ENCODE measurements at places on chromosomes 13 and 19. TPM values are rescaled to one million over a fixed set of nuclear protein-coding genes. Genes with fewer than 3 reads are reported as not detected.

ERICH4 gene
- total RNA-seq: not detected

TEKTIP1 gene
- not detected for total RNA-seq

TUBGCP3 gene
- total RNA-seq: 13.2 TPM

PLPPR3 gene
- 4.7 TPM for total RNA-seq

RASIP1 gene
- 8.3 TPM for total RNA-seq

ZSCAN4 gene
- total RNA-seq: not detected

Measured in bronchus fibroblast of lung (primary cell).